T-cell (primary cell): ENCODE measurements at places on chromosomes 5 and 9. TPM values are rescaled to one million over a fixed set of nuclear protein-coding genes. Genes with fewer than 3 reads are reported as not detected.

GRCh38 chr5:39072925-39073766 is 1.1 kb downstream of the RICTOR start:
- H3K4me1 ChIP-seq, result peaks cover 23% of the 10 kb centered on the region
- no peaks in the 10 kb centered on the region for H3K27me3 ChIP-seq
- H3K36me3 ChIP-seq, result peaks cover 11% of the 10 kb centered on the region
- peak overlapping the region; percentile 88 for H3K4me3 ChIP-seq
- peak overlapping the region; percentile 83 for H3K27ac ChIP-seq
- peak; percentile 48 for DNase-seq

- no peaks in the 10 kb centered on the region for H3K27me3 ChIP-seq
- peaks cover 2% of the 10 kb centered on the region for H3K36me3 ChIP-seq
- no peak overlapping the region for H3K27ac ChIP-seq
Measured at GRCh38 chr9:5857928-5858327, 25.0 kb upstream of the ERMP1 start.

DNA sequence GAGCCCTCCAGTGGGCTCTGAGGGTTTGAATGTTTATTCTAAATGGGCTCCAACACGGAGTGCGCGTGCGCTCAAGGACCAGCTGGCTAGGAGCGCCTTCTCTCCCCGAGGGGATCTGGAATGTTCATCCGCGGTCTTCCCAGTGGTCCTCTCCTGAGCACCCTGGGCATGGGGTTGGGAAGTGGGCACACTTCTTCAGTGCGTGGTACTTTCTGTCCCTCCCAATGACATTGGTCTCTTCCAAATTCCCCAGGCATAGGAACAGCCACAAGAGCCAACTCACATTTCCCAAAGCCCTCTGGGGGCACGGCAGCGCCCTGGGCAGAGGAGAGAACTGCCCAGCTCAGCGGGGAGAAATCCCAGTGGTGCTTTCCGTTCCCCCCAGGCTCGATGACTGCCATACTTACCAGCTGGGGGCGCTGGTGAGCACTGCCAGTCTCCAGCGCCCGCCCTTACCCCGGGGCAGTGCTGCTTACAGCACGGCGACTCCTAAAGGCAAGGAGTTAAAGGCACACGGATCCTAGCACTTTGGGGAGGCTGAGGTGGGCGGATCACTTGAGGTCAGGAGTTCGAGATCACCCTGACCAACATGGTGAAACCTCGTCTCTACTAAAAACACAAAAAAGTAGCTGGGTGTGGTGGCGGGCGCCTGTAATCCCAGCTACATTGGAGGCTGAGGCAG is 29.9 kb upstream of the OBP2B start:
- no peaks in the 10 kb centered on the region for H3K36me3 ChIP-seq
- no peak overlapping the region for H3K27ac ChIP-seq
- H3K4me3 ChIP-seq, result peak overlapping the region; percentile 57
- no peaks in the 10 kb centered on the region for H3K27me3 ChIP-seq
- peak; percentile 49 for DNase-seq

GRCh38 chr5:95375591-95375990 is 15.6 kb upstream of the FAM81B start:
- no peak for DNase-seq
- no peak overlapping the region for H3K4me3 ChIP-seq
- peaks cover 4% of the 10 kb centered on the region for H3K4me1 ChIP-seq
- H3K36me3 ChIP-seq, result no peaks in the 10 kb centered on the region

- no peak overlapping the region for H3K4me3 ChIP-seq
- DNase-seq, result no peak
- H3K27me3 ChIP-seq, result no peaks in the 10 kb centered on the region
- no peak overlapping the region for H3K27ac ChIP-seq
- H3K4me1 ChIP-seq, result no peaks in the 10 kb centered on the region
- no peaks in the 10 kb centered on the region for H3K36me3 ChIP-seq
Measured at GRCh38 chr9:123484130-123484529, 128.1 kb downstream of the CRB2 start.

- H3K27ac ChIP-seq, result no peak overlapping the region
- no peak overlapping the region for H3K4me3 ChIP-seq
- no peaks in the 10 kb centered on the region for H3K36me3 ChIP-seq
- H3K27me3 ChIP-seq, result peaks cover 3% of the 10 kb centered on the region
Measured at GRCh38 chr9:89720696-89721175, 115.9 kb downstream of the GADD45G start.

DNA sequence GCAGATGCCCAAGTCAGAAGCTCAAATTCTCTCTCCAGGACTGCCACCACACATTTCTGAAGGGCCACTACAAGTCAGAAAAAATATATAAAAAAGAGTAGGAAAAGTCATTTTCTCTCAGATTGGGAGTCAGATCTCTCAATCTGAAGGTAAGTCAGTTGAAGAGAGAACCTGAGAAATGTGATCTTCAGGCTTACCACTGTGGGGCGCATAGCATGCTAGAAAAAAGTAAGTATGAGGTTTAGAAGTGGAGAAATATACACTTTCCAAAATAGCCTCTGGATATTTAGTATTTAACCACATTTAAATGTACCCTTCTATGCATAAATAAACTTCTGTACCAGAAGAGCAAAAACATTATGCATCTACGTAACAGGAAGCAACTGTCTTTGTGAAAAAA is 800.7 kb upstream of the CTNND2 start:
- no peaks in the 10 kb centered on the region for H3K27me3 ChIP-seq
- H3K4me1 ChIP-seq, result no peaks in the 10 kb centered on the region

Gene PCDHGA4
- 0.30 TPM for total RNA-seq

Gene PRRC1
- total RNA-seq, result 51.6 TPM

Gene LEAP2
- 4.7 TPM for total RNA-seq
